ENCODE measurements at places on chromosomes 7 and 10.

DNA sequence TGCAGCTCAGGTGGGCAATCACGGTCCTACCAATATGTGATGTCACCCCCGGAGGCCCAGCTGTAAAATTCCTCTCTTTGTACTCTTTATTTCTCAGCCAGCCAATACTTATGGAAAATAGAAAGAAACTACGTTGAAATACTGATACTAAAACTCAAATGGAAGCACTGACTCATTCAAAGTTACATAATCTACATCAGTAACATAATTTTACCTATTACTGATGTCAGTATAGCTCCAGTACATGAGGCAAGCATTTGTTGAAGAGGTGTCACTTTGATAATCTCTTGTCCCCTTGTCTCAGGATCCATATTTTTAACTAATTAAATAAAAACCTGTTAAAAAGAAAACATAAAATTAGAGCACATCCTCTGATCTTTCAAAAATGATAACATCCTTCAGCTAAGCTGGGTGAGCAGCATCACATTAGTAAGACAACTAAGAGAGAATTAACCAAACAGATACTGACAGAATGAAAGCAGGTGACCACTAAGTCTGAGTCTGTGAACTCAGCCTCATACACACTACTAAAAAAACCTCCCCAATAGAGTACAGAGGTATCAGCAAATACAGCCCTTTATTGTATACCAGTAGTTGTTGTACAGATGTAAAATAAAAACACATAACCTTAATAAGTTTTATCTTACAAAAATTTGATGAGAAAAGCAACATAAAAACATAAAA lies 17.6 kb downstream of the SLC25A40 start:
- DNase-seq, result no peak

DNA sequence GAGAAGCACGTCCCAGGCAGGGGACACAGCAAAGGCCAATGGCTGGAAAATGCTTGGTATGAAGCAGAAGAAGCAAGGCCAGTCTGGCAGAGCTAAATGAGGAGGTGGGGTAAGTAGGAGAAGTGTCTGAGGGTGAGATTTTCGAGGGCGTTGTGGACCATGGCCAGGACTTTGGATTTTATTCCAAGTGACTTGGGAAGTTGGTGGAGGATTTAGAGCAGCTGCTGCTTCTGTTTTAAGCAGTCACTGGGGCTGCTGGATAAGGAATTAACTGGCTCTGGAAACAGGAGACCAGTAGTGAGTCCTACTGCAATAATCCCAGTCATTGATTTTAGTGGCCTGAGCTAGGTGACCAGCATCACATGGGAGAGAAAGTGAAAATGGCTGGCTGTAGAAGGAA lies 67.6 kb upstream of the GSDME start:
- DNase-seq, result no peak

- DNase-seq, result no peak
Measured at GRCh38 chr10:75394221-75394620, 7.3 kb downstream of the ZNF503 start.

- no peak for DNase-seq
Measured at GRCh38 chr7:8582728-8583127, 149.3 kb downstream of the NXPH1 start.

GRCh38 chr7:20235288-20235687 lies 18.1 kb upstream of the MACC1 start:
- no peak for DNase-seq

DNA sequence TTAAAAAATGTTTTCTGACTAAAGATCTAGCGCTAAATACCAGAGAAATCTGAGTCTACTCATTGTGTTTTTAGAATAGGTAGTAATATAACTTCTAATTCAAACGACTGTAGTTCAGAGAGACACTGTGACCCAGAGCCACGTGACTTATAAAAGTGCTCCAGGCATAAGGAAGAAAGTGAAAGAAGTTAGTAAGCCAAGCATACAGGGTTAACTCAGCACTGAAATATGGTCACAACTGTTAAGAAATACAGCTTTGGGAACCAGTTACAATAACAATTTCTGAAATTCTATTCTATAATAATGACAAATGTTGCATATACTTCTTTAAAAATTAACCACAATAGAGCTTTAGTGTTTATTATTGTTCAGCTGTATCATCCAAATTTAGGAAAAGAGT lies 119.1 kb downstream of the TFEC start:
- no peak for DNase-seq

GRCh38 chr10:89466599-89467035 lies 52.2 kb downstream of the IFIT5 start:
- DNase-seq, result no peak

DNA sequence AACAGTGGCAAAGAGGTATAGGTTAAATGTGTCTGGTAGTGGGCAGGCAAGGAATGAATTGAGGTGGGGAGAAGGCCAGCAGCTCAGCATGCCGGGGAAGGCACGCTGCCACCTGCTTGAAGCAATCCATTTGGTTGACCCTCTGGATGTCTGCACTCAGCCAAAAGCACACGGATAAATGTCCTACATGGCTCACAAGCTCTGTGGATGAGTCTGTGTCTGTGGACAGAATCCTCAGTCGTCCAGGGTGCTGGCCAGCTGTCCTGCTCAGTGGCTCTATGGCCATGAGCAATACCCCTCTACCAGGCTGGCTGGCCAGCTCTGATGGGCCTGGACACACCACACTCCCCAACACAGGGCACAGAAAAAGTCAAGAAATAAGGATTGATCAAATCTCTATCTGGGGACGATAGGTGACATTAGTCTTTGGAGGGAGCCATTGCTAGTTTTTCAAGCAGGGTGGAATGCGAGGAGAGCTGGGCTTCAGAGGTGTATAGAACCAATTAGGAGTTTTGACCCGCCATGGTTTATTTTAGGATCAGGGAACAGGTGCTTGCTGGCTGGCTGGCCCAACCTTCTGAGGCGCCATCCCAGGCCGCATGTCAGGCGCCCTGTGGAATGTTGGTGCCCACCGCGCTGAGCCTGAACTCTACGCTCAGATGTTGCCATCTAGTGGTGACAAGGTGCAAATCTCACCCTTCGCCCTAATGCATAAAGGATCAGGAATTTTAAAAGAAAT lies 493.4 kb downstream of the TNS3 start:
- DNase-seq, result no peak

DNA sequence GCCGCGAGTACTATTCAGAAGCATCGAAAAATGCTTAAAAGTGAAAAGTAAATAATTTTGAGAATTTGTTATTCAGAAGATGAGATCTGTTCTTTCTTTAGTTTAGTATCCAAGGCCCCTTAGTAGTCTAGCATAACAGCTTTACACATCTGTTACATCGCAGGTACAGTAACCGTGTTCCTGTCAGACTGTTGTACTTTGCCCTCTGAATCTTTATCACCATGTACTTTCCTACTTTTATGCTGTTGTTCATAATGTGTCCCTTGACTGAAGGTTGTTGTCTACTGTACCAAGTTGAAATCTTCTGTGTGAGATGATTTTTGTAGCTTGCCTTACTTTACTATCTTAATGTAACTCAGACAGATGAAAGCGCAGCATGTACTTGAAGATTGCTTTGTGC lies 38.3 kb downstream of the WAC start:
- no peak for DNase-seq

GRCh38 chr10:133378251-133379096 lies 588 bp upstream of the PAOX start:
- no peak for DNase-seq

DNA sequence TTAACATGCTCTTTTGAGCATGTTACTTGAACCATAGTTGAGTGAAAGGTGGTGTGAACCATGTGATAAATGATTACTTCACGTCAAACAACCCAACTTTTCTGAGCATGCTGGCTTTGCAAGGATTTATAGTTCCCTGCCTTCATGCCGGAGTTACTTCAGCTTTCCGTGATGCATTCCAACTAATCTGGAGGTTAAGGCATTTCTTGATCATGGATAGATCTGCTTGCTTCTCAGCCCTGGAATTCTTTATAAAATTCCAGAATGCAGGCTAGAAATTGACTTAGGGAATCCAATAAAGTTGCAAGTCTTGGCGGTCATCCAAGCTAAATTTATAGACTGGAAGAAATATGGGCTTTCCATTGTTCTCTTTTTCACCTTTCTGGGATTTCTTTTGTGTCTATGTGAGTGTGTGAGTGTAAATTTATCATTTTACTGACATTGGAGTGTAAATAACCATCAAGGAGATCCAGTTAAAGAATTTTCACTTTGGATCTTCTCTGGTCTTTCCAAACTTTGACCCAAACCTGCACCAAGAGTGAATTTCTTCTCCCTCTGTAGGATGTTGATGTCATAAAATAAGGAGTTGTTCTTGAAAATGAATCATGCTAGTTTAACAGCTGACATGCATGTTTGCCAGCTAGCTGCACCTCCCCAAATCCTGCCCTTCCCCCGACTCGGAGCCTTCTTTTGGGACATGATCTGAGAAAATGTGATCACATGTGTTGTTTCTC lies 289.0 kb downstream of the TWIST1 start:
- no peak for DNase-seq

GRCh38 chr7:148708026-148708885 lies 9.6 kb downstream of the CUL1 start:
- no peak for DNase-seq

DNA sequence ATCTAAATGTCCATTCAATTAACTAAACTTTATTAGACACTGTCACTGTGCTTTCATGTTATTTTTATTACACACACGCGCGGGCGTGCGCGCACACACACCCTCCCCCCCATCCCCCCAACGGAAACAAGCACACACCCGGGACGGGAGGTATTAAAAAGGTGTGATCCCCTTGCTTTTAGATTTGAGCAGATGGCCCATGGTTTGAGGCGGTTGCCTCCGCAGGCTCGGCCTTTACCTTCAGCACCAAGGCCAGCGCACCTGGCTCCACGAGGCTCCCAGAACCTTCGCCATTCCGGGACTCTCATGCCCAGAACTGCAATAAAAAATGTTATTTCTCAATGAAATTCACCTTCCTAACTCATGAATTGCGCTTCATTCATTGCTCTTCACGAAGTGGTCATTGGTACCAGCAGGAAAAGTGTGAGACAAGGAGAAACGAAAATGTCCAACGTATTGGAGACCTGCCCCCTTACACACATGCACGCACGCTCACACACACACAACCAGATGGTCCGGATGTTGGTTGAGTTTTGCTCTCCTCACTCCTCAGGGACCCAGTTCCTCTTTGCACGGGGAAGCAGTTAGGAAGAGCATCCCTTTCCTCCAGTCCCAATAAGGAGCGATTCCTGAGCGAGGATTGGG lies 20.8 kb upstream of the PTF1A start:
- no peak for DNase-seq

DNA sequence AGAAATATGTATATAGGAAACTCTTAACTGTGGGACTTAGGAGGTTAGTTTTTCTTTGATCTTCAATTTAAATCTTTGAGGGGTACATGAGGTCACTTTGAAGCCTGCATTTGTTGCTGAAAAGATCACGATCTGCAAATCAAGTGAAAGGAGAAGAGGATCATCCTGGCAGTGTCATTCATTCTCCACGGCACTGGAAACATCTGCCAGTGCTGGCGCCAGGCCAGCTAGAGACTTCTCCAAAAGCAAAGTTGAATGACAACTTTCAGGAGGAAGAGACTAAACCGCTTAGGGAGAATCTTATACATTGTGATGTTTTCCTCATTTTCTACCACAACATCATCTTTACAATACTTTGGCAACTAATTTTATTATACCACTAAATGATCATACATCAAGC lies 42.5 kb downstream of the MRC1 start:
- DNase-seq, result no peak

DNA sequence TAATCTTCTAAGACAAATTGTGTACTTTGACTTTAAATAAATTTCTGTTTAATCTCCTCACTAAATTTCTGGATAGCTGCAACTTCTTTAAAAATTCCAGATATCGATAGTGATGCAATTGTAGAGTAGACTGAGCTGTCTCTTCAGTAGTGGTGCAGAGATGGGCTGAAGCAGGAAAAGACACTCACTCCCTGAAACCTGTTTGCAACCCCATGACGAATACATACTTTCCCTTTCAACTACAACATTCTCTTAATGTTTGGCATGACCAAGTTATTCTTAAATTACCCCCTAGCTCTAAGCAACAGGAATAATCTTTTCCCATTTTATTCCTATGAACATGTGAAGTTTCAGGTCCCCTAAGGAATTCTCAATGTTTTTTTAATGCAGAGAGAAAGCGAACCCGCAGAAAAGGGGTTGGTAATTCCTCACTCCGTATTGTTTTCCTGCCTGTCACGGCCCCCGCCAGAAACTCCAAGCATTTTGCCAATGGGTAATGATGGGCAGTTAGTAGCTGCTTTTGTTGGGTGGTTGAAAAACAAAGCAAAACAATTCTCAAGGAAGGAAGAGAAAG lies 1.3 kb downstream of the THSD7A start:
- no peak for DNase-seq

GRCh38 chr7:94875201-94875600 lies 32.2 kb upstream of the PPP1R9A start:
- no peak for DNase-seq

GRCh38 chr7:96337519-96337918 lies 15.6 kb upstream of the SLC25A13 start:
- DNase-seq, result no peak

- no peak for DNase-seq
Measured at GRCh38 chr7:113371416-113372043, 253.2 kb upstream of the SMIM30 start.

DNA sequence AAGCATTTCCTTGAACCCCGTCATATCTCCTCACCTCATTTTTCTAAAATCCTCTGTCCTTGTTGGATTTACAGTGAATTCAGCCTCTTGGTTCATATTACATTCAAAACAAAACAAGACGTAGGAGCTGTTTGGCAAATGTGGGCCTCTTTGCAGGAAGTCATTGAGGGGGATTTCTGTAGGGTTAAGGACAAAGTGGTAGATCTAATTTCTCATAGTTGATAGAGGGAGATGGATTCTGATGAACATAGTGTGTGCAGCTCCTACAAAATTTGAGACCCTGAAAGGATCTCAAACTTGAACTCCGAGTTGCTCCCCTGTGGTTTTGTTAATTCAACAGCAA lies 682 bp downstream of the TBXAS1 start:
- DNase-seq, result no peak

DNA sequence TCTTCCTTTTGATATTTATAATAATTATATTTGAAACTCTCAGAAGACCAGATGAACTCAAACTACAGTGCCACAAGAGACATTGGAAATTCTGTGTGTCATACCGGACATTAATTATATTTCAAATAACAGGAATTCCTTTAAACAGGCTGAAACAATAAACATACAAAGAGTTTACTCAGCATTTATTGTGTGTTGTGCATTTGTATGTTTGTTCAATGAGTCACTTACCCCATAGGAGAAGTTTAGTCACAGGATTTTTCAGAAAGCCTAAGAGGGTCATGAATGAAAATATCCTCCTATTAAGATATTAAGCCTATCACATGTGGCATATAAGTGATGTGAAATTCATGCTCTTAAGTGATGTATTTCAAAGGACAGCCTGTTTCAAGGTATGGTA lies 566.8 kb downstream of the CNTNAP2 start:
- no peak for DNase-seq

DNA sequence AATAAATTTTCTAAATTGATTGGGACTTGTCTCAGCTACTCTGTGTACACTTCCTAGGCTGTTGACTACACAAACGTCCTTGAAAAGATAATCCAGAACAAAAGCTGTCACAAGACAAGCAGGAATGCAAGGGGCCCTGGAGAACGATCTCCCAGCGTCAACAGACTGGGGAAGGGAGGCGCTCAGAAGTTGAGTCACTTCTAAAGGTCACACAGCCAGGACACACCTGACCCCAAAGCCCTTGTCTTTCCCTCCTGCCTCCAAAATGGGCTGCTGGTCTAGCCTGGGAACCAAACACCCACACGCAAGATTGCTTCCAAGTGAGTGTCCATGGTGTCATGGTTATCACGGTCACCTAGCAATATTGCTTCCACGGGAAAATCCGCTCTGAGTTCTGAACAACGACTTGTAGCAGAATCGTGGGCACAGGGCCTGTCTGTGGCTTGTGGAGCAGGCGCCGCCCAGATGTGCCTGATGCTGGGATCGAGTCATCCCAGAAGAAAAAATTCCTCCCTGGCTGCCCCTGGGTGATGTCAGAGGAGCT lies 49.8 kb downstream of the SPOCK2 start:
- no peak for DNase-seq
